ENCODE measurements at places on chromosomes 7 and 10.

GRCh38 chr10:88097092-88097516, 233.7 kb downstream of the PTEN start:
- no peak for DNase-seq

DNA sequence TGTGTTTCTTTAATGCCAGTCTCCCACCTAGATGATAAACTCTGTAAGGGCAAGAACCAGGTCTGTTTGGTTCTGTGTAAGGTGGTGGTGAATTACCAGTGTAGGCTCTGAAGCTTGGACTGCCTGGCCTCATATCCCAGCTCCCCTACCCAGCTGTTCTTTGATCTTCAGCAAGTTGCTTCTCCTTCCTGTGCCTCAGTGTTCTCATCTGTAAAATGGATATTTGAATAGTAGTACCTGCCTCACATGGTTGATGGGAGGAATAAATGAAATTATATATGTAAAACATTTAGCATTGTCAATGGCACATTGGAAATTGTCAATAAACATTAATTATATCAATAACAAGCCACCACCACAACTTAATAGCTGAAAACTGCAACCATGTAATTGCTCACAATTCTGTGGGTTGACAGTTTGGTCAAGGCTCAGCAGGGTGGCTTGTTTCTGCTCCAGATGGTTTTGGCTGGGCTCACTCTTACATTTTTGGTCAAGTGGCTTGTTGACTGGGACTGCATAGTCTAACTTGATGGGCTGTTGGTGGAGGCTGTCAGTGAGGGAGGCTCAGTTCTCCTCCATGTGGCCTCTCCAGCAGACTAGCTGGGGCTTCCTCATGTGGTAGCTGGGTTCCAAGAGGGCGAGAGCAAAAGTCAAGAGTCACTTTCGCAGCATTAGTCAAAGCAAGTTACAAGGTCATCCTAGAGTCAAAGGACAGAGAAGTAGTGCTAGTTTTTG, 84.5 kb upstream of the DUSP5 start:
- no peak for DNase-seq

DNA sequence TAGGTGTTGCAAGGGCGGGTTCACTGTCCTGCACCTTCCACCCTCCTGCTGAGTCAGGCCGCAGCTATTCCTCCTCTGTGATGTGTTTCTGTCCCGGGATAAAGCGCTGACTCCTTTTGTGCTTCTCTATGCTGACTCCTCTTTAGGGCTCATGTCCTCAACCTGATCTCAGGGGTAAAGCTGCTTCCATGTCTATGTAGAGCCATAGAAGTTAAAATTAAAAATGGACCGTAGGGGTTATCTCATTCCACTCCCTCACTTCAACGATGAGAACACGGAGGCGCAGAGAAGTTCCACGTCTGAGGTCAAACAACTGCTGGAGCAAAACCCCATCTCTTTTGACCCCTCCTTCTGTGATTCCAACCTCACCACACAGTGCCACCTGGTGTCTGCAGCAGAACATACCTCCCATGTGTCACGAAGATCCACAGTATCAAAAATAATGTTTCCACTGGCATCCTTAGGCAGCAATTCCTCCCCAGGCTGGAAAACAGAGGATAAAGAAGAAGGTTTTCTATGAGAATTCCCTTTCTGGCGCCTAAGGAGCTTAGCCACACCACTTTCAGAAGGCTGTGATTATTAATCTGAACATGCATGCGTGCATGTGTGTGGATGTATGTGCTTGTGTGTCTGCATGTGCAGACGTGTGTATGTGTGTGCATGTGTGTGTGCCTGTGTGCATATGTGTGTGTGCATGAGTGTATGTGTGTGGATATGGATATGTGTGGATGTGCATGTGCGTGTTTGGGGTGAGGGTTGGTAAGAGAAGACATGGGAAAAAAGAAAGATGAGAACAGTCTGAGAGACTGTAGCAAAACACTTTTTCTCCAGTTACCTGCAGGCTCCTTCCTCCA, 81.2 kb upstream of the UCN3 start:
- no peak for DNase-seq

- DNase-seq: no peak
These were observed 14.4 kb upstream of the TNRC18 start for GRCh38 chr7:5437987-5438386.

DNA sequence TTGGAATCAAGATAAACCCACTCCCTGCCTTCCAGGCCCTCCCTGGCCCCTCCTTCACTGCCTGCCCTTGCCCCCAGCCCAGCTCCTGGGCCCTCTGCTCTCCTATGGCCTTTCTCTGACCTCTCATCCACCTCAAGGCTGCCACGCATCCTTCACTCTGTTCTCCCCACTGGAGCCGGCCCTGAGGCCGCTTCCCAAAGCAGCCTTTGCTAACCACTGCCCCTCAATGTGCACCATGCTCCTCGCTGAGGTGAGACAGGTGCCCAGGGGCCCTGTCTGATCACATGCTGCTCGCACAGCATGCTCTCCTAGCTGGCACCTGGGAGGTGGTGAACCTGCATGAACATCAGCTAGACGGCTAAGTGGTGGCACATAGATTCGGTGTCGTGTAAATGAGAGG, 138.5 kb upstream of the RET start:
- DNase-seq: no peak

DNA sequence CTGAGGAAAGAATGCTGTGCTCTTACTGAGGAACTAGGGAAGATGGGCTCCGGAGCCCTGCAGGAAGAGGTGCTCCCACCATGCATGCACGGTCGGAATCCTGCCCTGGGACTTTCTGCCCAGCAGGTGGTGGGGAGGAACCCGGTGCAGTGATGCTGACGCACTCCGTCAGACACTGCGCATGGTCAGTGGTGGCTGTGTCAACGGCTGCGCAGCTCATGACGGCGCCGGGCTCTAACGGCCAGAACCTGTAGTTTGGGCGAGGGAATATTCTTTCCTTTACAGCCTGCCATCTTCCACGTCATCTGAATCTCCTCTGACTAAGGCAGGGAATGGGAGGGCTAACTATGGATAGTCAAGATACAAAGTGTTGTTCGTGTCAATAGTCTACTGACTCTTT, 189.2 kb upstream of the MGMT start:
- peak; percentile 54 for DNase-seq

DNA sequence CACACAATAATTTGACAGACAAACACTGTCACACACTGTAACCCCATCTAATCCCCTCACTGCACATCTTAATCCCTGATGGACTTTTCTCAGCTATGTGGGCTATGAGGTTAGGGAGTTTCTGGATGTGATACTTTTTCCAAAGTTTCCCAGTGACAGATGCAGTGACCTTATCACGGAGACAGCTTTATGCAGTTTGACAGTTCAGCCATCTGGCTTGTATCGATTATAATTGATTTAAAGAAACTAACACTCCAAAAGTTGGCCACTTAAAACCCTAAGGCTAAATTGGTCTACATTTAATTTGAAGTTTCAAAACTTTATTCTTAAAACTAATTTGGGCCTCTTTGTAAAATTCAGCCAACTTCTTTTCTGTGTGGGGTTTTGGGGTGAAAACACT, 196.7 kb downstream of the SDK1 start:
- no peak for DNase-seq

DNA sequence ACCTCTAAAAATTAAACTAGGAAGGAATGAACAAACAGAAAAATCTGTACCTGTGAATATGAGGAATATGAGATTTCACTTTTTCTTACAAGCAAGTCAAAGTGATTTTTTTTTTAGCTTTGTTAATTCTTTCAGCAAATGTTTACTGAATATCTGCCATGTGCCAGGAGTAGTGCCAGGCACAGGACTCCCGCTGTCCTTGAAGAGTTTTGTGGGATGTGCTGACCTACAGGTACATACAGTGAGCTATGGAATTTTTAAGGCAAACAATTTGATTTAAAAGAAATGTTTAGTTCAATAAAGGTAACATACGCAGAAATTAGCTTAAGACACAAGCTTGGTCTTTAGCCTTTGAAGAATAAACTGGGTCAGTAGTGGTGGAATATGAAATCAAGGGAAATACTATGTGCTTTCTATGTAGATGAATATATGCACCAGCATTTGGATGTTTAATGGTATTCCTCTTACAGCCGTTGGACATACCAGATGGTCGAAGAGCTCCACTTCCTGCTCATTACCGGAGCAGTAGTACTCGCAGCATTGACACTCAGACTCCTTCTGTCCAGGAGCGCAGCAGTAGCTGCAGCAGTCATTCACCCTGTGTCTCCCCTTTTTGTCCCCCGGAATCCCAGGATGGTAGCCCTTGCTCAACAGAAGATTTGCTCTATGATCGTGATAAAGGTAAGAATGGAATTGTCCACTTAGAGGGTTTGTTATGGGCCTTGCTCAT, 102.0 kb downstream of the GLCCI1 start:
- DNase-seq: no peak

DNA sequence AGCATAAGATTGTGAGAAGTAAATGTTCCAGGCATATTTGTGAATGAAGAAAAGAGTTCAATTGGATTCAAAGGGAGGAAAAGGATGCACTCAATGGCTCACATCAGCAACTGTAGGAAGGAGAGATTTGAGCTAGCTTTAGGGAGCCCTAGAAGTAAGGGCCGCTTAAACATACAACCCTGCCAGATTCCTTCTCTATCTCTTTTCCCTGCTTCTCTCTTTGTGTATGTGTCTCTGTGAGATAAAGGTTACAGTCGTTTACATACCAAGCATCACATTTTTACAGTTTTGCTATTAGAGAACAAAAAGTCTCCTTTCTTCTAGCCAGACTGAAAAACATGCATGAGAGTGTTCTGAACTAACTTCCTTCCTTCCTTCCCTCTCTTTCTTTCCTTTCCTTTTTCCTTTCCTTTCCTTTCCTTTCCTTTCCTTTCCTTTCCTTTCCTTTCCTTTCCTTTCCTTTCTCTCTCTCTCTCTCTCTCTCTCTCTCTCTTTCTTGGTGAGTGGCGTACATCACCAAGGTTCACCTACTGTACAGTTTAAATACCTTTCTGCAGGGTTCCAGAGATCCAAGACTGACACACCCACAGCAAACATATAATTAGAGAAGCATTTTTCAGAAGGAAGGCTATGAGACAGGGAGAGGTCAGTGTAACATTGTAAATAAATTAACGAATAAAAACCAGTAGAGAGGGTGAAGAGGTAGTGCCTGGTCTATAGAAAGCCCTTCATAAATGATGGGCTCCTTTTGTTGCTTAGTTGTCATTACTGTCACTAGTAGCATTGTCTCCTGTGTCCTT, 240.4 kb downstream of the ARL4A start:
- DNase-seq: no peak

- DNase-seq: no peak
These were observed 166.9 kb upstream of the BMPER start for GRCh38 chr7:33738260-33738935.

- no peak for DNase-seq
These were observed 34.3 kb upstream of the NPVF start for GRCh38 chr7:25262586-25262985.

DNA sequence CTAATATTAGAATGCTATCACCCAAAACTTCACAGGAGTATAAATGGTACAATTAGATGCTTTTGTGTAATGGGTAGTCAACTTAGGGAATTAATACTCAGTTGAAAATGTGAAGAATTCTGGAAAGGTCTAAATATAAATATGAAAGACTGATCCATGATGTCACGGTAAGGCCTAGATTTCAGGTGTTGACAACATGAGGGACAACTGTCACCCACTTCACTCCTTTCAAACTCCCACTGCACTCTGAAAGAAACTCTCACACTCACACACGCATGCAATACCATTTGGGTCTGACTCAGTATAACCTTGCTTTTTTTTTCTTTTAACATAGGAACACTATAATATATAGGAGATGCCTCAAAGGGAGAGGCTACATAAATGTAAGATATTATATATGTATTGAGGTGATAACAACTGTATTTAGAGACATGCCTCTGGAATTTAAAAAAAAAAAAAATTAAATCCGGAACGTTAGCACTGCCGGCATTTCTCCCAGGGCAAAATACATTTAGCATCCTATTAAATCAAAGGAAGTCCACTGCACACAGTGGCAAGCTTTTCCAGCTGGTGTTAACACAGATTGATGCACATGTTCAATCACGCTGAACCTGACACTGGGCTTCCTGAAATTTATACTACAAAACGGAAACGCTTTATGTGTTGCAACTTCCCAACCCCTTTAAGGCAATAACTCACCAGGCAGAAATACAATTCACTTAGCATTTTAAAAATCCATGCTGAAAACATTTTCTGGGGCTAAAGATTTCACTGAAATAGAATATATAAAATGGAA, 74.9 kb downstream of the RSU1 start:
- no peak for DNase-seq

DNA sequence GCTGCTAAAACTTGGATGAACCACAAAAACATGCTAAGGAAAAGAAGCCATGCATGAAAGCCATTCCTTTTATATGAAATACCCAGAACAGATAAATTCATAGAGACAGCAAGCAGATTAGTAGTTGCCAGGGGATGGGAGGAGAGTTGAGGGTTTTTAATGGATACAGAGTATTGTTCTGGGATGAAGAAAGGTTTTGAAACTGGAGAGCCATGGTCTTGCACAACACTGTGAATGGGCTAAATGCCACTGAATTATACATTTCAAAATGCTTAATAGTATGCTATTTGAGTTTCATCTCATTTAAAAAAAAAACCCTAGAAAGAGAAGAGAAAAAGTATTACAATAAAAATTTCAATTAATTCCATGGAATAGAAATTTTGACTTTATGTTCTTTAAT, 154.3 kb downstream of the GNAT3 start:
- no peak for DNase-seq

- no peak for DNase-seq
These were observed 158.0 kb downstream of the IPMK start for GRCh38 chr10:58109731-58110130.

DNA sequence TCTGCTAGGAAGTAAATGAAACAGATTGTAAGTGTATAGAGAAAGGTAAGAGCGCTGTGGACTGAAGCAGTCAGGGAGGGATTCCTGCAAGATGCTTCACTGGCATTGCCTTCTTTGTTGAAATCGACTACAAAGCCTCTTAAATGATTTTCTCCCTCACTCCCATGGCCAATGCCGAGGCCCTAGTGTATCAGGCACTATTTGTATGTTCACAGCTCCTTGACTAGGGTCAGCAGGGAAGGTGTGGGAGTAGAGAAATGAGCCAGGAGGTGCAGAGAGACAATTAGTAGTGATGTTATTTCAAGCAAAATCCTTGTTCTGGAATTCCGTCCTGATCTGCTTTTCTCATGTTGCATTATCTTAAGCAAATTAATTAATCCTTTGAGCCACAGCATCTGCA, 22.9 kb upstream of the DUSP5 start:
- DNase-seq: no peak

GRCh38 chr10:78589687-78590086, 479.1 kb upstream of the ZMIZ1 start:
- no peak for DNase-seq

- DNase-seq: no peak
These were observed 148.1 kb downstream of the SLC16A9 start for GRCh38 chr10:59561477-59562121.

GRCh38 chr7:74078461-74078860, 5.1 kb upstream of the LIMK1 start:
- no peak for DNase-seq

DNA sequence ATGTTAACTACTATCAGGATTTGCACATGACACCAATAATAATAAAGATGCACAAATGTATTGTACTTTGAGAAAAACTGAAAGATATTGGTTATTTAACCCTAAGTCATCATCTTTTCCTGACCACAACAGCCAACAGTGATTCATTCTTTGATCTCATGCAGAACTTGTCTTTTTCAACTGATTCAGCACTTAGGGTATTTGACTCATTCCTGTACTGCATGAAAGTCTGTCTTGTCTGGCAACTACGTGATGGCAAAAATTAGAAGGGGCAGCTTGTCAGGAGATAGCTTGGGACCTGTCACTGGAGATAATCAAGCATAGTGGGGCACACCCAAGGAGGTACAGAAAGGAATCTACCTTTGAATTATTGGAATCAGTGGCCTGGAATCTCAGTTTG, 77.8 kb upstream of the LRRC17 start:
- DNase-seq: no peak
